ENCODE measurements at places on chromosomes 3 and 15.

DNA sequence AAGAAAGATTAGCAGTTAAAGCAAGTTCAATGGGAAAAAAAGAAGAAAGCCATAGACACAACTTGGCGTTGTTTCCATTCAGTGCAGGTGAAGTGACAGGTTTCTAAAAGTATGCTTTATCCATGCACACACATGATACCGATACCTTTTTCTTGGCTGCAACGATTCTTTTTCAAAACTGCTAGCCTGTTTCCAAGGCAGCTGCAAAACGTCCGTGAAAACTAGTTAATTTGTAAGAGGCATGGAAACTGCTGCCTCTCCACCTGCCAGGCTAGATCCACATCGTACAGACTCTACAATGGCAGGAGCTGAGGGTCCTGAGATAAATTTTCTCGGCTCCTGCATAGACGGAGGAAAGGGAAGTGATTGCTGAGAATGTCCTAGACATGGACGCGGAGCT lies 128.9 kb upstream of the ICE2 start:
- DNase-seq: no peak

- DNase-seq: no peak
Measured at GRCh38 chr3:138725116-138725515, 109.6 kb downstream of the PIK3CB start.

GRCh38 chr15:80932513-80932815 lies 57.2 kb downstream of the MESD start:
- no peak for DNase-seq

DNA sequence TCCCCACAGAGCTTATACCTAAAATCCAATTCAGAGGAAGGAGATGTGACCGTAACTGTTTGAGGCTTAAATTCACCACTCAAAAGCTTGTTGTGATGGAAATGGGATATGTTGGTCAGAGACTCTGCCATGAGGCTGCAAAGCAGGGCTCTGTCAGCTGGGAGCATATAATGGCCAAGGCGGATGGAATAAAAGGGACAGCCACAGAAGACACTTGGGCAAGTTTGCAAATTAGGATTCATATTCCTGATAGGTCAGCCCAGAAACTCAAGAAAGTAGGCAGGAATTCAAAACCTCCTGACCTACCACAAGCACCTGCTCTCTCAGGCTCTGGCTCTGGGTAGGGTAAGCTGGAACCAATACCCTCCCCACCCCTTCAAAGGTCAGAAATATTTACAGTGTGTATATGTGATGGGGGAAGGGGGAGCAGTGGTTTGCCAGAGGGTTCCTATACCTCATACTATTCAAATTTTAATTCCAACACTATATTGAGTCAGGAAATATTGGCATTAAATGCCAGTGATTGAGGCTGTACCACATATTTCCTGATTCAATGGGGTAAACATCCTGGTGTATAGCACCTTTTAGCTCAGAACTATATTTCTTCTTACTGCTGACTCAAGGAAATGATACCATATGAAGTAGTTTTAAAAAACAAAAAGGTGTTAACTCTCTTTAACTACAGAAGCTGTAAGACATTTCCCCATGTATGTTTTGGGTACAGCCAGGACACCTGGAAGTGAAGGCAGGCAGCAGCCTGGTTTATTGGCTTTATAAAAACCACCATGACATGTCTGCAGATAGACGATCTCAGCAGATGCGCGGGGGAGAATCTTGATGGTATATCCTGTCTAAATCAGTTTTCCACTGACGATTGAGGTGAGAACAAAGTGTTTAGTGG lies 19.2 kb downstream of the FYCO1 start:
- peak; percentile 57 for DNase-seq

DNA sequence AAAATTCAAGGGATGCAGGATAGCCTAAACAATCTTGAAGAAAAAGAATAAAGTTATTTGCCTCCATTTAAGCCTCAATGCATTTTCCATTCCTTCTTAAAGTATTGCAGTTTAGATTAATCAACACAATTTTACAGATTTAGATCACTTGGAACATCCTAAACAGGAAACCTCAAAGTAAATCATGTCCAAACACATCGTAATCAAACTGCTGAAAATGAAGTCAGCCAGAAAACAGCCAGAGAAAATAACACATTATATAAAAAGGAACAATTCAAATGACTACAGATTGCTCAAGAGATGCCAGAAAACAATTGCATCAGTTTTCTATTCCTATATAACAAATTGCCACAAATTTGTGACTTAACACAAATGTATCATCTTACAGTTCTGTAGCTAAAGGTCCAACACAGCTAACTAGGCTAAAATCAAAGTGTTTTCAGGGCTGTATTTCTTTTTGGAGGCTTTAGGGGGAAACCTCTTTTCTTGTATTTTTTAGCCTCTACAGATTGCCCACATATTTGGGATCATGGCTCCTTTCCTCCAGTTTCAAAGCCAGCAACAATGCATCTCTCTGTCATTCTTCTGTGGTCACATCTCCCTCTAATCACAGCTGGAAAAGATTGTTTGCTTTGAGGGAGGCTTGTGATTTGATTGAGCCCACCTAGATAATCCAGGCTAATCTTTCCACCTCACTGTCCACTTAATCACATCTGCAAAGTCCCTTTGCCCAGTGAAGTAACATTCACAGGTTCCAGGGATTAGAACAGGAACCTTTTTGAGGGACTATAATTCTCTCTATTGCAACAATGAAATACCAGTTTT lies 543.3 kb upstream of the UBE2E2 start:
- DNase-seq: no peak

DNA sequence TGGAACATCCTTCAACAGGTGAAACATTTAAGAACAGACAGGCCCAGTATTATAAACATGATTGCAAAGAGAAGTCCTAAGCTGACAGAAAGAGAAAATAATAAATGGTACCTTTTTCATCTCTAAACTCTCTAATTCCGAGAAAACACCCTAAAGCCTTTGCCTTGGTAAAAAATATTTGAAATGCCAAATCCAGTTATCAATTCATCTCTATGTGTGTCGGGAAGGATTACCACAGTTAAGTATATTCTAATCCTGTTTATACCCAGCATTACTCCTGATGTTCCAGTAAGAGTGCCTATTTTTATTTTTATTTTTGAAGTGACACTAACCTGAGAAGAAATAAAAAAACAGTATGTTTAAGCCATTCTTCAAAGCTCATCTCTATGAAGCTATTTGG lies 219.3 kb upstream of the NANOGP8 start:
- no peak for DNase-seq

GRCh38 chr15:32091505-32092380 lies 61.4 kb downstream of the CHRNA7 start:
- no peak for DNase-seq

GRCh38 chr3:64390893-64391292 lies 165.6 kb upstream of the PRICKLE2 start:
- DNase-seq: no peak

- no peak for DNase-seq
Measured at GRCh38 chr3:10546181-10546624, 40.8 kb upstream of the ATP2B2 start.
